ENCODE measurements at places on chromosomes 3 and 15.

GRCh38 chr15:35519052-35519451 lies 26.9 kb downstream of the DPH6 start:
- no peak for DNase-seq
- no peaks in the 10 kb centered on the region for H3K27me3 ChIP-seq
- H3K36me3 ChIP-seq: peaks cover 2% of the 10 kb centered on the region
- H3K4me3 ChIP-seq: no peak overlapping the region
- H3K27ac ChIP-seq: no peak overlapping the region

DNA sequence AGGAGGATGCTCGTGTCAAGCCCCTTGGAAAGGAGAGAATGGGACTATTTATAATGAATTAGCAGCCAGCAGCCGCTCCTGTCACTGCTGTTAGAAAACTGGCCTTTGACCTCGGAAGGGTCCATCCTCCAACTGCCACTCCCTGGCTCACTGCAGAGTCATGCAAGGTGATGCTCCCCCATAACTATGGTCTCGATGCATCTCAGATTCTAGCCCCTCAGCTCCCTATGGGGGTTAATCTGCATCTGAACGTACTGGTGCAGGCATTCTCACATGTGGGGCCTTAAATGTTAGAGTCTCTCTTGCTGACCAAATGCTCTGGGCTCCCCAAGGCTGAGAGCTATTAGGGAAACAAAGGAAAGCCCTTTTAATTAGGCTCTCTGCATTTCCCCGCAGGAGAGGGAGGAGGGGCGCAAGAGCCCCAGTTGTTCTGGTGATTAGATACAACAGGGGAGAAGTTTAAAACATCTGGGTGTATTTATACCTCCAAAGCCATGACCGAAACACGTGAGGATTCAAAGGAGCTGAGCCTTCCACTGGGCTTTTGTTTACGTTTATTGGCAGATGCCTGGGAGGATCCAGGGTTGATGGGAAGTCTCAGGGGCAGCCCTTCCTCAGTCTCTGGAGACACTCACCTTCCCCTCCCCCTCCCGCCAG lies 182.5 kb downstream of the OPA1 start:
- H3K36me3 ChIP-seq: no peaks in the 10 kb centered on the region
- H3K4me1 ChIP-seq: peaks cover 4% of the 10 kb centered on the region
- no peak overlapping the region for H3K4me3 ChIP-seq
- no peak for DNase-seq
- H3K27ac ChIP-seq: no peak overlapping the region

DNA sequence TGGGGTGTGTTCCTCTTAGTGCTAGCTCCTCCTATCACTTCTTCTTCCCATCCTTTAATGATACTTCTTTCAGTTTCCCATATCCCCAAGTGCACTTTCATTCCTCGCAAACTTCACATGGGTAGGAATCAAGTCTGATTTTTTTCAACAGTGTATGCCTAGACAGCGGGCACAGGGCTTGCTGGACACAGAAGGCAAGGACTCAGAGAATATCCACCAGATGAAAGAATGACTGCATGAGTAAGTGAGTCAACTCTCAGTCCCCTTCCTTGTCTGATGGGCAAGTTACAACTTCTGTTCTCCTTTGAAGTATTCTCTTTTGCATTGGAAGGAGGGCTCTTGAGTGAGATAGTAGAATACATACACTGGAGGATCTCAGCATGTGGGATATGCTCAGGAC lies 3.1 kb upstream of the SQOR start:
- no peak overlapping the region for H3K4me3 ChIP-seq
- DNase-seq: no peak
- H3K27ac ChIP-seq: no peak overlapping the region

GRCh38 chr15:98694161-98694560 lies 45.8 kb downstream of the IGF1R start:
- H3K4me3 ChIP-seq: no peak overlapping the region
- H3K27ac ChIP-seq: no peak overlapping the region
- peaks cover 2% of the 10 kb centered on the region for H3K36me3 ChIP-seq
- no peaks in the 10 kb centered on the region for H3K27me3 ChIP-seq
- DNase-seq: no peak

DNA sequence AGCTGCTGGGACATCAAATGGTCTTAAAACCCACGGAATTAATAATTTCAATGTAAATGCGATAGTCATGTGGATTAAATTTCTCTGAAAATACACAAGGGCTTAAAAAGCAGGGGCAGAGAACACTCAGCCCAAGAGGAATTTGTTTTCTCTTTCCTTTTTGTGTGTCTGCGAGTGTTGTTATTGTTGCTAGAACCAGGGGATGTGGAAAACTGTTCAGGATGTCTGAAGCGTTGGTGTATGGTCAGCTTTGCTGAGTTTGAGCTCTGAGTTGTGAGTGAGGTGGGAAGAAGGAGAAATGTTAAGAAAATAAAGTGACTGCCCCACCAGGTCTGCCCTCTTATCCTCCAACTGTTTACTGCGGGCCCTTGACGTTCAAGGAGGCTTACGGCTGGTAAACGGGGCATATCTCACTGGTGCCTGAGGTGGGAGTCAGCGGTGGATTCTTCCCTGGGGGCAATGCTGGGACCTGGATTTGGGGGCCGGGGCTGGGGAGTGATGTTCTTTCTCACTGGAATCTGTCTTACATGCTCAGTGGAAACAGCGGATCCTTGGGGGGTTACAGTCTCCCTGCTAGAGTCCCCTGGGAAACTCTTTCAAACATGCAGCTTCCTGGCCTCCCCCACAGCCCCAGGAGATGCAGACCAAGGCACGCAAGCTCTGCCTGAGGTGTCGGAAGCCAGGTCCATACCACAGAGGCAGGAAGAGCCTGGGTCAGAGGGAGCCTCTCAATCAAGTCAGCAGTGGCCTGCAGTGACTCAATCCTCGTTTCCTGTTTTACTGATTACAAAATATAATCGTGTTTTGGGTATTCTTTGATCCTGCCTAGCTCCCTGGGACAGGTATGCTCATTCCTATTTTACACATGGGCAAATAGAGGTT lies 41.8 kb downstream of the ITGA11 start:
- H3K4me1 ChIP-seq: no peaks in the 10 kb centered on the region
- H3K27ac ChIP-seq: no peak overlapping the region
- peaks cover 23% of the 10 kb centered on the region for H3K27me3 ChIP-seq
- H3K4me3 ChIP-seq: no peak overlapping the region
- H3K36me3 ChIP-seq: no peaks in the 10 kb centered on the region

DNA sequence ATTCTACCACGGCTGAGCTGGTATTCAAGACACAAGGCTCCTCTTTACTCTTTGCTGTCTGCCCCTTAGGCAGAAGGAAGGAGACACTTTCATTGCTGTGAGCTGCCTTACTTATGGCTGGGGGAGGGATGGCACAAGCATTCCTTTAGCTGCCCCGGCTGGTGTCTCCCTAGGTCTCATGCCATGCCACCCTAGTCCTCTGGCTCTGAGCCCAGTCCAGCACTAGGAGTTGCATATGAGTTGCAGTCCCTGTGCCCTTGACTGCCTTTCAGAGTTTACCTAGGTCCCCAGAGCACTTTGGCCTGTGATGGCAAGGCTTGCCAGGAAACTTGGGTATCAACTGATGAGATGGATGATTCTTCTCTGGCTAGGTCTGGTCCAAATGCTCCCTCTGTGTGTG lies 296.4 kb downstream of the RBMS3 start:
- H3K36me3 ChIP-seq: no peaks in the 10 kb centered on the region
- no peaks in the 10 kb centered on the region for H3K4me1 ChIP-seq
- H3K27ac ChIP-seq: no peak overlapping the region
- H3K4me3 ChIP-seq: no peak overlapping the region
- DNase-seq: no peak

DNA sequence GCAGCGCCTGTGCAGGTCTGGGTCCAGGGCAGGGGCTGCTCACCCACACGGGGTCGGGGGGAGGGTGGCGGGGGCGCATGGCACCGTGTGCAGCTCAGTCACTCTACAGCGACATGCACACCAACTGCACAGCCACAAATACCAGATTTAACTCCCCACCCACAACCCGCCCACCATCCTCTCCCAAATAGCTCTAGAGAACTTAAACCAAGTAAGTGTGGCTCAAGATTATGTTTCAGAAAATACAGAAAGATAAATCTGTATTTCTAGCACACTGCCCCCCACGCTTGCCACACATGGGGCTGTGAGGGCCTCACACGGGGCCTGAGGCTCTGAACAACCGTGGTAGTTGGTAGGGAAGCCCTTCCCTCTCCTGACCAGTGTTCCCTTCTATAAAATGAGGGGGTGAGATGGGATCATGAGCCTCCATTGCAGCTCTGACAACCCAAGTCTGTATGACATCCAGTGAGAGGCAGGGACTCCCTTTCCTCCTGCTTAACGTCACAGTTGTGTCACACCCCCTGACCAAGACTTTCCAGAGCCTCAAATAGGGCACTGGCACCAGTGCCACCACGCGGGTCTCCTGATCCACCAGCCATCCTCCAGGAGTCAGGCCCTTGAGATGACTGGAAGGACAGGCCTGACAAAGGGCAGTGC lies 23.1 kb downstream of the POC1A start:
- DNase-seq: no peak
- no peak overlapping the region for H3K27ac ChIP-seq
- peaks cover 10% of the 10 kb centered on the region for H3K4me1 ChIP-seq
- H3K27me3 ChIP-seq: no peaks in the 10 kb centered on the region
- H3K36me3 ChIP-seq: peaks cover 7% of the 10 kb centered on the region
- H3K4me3 ChIP-seq: no peak overlapping the region

DNA sequence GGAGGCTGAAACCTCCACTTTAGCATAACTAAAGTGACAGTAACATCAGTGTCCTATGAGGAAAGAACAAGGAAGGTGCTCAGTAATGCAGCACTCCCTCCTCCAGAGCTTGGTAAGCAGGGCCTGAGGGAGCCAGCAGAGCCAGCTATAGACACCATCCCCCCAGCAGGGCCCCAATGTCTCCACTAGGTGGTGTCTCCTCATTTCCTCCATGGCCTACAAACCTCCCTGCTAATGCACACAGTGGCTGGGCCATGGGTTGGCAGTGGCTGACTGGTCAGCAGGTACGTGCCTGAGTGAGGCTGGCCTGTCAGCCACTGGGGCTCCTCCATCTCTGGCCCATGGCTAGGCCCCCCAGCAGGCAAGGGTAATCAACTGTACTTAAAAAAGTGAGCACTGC lies 13.6 kb downstream of the MRPS25 start:
- peak overlapping the region; percentile 56 for H3K27ac ChIP-seq
- H3K4me1 ChIP-seq: peaks cover 43% of the 10 kb centered on the region
- H3K4me3 ChIP-seq: no peak overlapping the region
- DNase-seq: peak; percentile 35

DNA sequence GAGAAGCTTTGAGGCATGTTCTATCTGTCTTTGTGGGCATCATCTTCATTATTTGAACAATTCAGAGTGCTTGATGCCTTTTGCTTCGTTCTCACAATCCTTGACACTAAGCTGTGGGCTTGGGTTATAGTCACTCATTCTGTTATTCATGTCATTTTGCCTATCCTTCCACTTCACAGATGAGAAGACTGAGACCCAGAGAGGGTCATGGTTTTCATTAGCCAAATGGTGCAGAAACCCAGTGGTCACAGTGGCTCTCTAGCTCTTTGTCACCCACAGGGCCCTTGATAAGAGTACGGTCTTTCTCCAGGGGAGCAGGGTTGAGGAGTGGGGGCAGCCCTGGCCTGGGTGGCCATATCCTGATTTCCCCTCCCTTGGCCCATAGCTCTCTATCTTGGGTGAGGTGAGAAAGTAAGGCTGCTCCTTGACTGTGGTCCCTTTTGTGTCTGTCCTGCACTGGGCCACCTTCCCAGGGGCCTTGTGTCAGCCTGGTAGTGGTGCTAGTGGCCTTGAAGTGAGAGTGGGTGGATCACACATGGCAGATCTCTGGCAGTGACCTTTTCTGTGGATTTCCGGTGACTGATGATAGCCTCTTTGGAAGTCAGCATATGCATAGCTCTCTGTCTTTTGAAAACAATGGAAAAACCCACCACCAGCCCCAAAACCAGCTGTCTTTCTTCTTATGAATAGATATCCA lies 130.1 kb downstream of the IGF1R start:
- no peaks in the 10 kb centered on the region for H3K27me3 ChIP-seq
- H3K36me3 ChIP-seq: peaks cover 2% of the 10 kb centered on the region
- H3K27ac ChIP-seq: no peak overlapping the region
- peaks cover 47% of the 10 kb centered on the region for H3K4me1 ChIP-seq

DNA sequence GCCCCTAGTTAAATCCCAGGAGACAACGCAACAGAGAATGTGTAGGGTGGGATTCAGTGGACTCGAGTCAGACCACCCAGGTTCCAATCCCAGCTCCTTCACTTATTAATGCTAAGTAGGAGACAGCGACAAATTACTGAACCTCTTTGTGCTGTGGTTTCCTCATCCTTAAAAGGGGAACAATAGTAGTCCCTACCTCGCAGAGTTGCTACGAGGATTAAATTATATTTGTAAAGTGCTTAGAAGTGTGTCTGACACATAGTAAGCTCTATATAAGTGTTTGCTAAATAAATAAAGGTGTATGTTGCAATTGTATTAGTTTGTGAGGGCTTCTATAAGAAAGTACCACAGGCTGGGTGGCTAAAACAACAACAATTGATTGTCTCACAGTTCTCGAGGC lies 58.0 kb upstream of the PPARG start:
- no peak overlapping the region for H3K4me3 ChIP-seq
- H3K4me1 ChIP-seq: peaks cover 9% of the 10 kb centered on the region
- H3K27me3 ChIP-seq: peaks cover 27% of the 10 kb centered on the region
- no peak for DNase-seq

DNA sequence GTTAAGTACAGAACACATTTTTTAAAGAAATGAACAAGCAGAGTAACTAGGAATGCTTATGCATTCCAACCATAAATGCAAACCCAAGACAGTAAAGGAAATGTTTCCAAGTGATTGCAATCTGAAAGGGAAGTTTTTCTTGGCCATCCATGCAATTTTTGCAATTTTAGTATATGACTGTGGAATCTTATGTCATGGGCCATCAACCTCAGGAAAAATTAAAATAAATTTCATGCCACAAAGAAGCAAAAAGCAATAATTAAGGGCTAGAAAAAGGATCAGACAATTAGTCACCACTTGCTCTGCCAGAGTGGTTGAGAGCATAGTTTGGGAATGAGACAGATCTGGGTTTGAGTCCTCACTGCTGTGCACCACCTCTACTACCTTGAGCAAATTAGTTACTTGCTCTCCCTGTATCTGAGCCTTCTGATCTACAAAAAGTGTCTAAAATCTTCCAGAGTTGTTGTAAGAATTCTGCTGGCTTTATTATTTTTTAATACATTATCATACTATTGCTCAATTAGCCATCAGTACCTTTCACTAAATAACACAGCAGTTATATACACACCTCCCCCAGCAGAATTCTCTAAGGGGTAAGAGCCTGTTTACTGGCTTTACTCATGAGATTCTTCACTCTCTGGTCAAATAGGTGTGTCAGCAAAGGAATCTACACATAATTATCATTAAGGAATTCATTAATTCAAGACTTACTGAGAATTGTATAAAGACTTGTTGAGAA lies 49.7 kb upstream of the FBN1 start:
- no peak overlapping the region for H3K27ac ChIP-seq
- H3K27me3 ChIP-seq: no peaks in the 10 kb centered on the region
- H3K4me1 ChIP-seq: no peaks in the 10 kb centered on the region
- H3K36me3 ChIP-seq: peaks cover 1% of the 10 kb centered on the region
- H3K4me3 ChIP-seq: no peak overlapping the region
- no peak for DNase-seq

All from activated naive CD8-positive, alpha-beta T cell treated with anti-CD3 and anti-CD28 coated beads for 36 hours (primary cell).